ENCODE measurements at places on chromosomes 7 and 10.

DNA sequence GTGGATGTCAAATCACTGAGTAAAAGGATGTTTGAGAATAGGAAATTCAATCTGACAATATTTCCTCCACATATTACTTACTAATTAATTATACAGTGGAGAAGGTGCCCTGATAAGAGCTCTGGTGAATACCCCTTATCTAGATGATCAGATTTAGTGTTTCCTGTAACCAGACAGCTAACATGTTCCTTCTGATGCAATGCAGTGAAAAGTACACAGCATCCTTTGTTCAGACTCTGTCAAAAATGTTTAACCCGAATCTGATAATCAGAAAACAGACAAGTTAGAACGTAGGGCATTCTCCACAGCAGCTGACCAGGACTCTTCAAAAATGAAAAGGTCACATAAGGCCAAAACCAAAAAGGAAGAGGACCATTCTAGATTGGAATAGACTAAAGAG is 46.2 kb downstream of the WDR11 start:
- no peak for DNase-seq

DNA sequence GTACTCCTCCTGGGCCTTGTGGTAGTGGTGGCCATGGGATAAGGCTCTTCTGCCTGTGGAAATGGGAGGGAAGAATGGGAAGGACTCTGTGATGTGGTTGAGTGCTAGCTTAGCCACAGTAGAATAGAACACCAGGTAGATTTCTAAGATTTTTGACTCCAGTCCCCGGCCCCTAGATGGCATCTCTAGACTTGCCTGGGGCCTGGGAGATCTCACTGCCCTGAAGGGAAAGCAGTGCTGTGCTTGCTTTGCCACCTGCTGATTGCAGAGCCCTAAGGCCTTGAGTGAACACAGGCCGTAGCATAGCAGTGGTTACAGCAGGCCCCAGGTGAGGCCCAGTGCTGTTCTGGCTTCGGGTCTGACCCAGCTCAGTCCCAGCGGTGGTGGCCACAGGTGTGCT is 252.0 kb downstream of the TCF7L2 start:
- no peak for DNase-seq

DNA sequence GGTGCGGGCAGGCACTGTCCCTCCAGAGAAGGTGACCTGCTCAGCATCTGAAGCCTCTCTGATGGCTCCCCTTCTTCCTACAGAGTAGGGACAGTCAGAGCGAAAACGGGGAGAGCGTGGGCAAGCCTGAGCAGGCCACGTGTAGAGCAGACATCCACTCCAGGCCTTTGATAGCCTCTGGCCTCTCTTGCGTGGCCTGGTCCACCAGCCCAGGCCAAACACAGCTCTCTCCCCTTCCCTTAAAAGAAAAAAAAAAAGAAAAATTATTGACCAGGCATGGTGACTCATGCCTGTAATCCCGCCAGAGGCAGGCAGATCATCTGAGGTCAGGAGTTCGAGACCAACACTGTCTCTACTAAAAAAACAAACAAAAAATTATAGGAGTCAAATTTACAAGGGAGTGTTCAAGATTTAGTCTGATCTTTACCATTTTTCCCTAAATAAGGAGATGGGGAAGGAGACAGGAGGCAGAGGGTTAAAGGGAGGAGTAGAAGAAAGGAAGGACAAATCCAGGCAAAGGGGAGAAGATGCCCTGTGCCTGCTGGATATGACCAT is 84.8 kb downstream of the PLXNA4 start:
- DNase-seq, result no peak

GRCh38 chr7:104983076-104983577 is 30.9 kb upstream of the KMT2E start:
- DNase-seq, result no peak

- DNase-seq, result no peak
Observed at GRCh38 chr10:79353000-79353406, 5.7 kb downstream of the PPIF start.

DNA sequence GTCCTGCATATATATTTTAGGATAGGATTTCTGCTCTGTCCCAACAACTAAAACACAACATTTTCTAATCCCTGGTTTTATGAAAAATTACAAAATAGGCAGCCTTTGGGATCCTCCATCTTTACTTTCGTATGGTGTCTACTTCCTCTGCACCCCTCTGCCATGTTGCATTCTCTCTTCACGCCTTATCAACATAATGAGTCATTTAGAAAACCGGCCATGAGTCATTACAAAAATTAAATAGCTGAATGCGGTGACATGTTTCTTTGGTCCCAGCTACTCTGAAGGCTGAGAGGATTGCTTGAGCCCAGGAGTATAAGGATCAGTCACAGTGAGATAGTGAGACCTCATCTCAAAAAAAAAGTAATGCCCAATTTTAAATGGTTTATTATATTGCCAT is 148.1 kb upstream of the CELF2 start:
- DNase-seq, result peak; percentile 32

GRCh38 chr10:79097021-79097872 is 28.5 kb downstream of the ZMIZ1 start:
- DNase-seq, result no peak

GRCh38 chr10:43698156-43698555 is 49.5 kb upstream of the ZNF32 start:
- no peak for DNase-seq
